ENCODE measurements at places on chromosomes 2 and 18.

- no peak for DNase-seq
Observed at GRCh38 chr2:134926231-134926931, 7.8 kb downstream of the CCNT2 start.

GRCh38 chr2:100303744-100304143 lies 18.6 kb downstream of the LONRF2 start:
- DNase-seq, result no peak

GRCh38 chr2:84862006-84862405 lies 18.9 kb downstream of the TRABD2A start:
- DNase-seq, result no peak

DNA sequence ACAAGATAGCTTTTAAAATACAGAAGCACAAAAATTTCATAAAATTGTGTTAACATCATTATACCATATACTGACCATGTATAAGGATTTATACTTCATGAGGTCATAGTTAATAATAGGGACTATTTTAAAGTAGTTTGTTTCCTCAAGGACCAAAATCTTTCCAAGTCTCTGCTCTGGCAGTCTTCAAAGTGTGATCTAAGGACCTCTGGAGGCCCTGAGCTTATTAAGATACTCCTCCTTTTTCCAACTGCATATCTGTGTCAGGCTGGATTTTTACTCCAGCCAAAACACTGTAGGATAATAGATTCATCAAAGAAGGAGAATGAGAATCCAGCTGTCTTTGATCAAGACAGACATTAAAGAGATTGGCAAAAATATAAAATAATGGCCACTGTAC lies 1.7 kb upstream of the SCYGR2 start:
- no peak for DNase-seq

DNA sequence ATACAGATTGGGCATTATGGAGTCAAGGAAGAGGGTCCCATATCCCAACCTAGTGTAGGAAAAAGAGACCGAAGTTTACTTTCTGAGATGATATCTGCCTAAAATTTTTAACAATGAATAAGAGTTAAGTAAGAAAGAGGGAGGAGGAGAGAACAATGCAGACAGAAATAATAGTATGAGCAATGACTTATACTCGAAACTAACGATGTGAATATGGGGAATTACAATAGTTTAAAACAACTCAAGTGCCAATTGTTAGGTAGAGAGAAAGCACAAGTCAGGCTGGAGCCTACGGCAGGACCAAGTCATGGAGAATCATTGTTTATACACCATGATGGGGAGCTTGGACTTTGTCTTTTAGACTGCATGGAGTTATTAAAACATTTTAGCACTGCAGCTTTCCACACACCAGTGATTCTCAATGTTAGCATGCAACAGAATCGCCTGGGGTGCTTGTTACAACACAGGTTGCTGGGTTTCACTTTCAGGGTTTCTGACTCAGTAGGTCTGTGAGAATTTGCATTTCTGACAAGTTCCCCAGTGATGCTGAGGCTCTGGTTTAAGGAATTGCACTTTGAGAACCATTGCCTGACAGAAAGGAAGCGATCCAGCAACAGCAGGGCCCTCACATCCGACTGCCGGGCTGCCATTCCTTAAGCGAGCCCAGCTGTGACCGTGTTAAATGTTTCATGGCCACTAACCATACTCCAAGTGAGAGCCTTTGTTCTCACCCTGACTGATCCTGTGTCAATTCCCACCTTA lies 511.2 kb downstream of the DCDC2C start:
- no peak for DNase-seq

GRCh38 chr18:28168725-28169124 lies 8.2 kb downstream of the CDH2 start:
- no peak for DNase-seq

DNA sequence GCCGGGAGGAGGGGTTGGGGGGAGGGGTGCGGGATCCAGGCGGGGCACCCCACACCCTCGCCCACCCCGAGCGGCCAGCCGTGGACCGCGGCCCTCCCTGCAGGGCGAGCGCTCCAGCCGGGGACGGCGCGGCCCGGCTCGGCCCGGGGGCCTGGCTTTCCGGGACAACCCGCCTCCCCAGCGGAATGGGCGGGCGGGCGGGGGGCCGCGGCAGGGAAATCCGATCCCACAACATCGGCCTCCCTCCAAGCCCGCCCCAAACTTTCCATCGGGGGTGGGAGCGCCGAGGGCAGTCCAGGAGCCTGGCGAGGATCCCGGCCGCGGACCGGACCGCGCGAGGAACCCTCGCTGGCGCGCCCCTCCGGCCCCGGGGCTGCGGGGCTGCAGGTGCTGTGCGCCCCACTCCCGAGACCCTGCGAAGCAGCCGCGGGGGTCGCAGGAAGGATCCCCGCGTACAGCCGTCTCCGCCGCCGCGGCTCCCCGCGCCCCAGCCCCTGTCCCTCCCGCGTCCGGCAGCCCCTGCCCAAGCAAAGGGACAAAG lies 529 bp downstream of the SEMA4C start:
- no peak for DNase-seq

- no peak for DNase-seq
Observed at GRCh38 chr2:46387886-46388515, 90.8 kb downstream of the EPAS1 start.

- no peak for DNase-seq
Observed at GRCh38 chr2:104547221-104547620, 306.7 kb upstream of the POU3F3 start.

GRCh38 chr2:143802871-143803650 lies 673.8 kb downstream of the ARHGAP15 start:
- no peak for DNase-seq

DNA sequence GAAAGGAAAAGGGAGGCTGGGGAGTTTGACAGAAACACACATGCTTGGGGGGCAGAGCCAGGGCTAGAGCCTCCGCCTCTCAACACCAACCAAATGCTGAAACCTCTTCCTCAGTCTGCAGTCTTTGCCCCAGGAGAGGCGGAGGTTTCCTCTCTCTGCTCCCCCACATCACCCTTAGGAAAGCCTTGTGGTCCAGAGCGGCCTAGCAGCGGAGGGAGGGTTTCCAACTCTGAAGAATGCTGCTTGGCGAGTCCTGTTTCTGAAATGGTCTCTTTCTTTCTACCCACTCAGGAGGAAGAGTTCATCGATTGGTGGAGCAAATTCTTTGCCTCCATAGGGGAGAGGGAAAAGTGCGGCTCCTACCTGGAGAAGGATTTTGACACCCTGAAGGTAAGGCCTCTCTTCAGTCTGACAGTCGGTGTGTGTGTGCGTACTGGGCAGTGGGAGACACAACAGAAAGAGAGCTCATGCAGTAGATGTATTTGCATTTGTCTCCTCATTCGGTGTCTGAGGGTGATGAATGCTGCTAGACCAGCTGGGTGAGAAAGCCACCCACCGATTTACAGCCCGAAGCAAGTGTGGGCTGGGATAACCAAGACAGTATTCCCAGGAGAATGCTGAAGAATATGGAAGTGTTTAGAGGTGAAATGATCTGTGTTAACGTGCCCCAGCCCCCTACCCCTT lies 190.5 kb downstream of the DYSF start:
- no peak for DNase-seq

DNA sequence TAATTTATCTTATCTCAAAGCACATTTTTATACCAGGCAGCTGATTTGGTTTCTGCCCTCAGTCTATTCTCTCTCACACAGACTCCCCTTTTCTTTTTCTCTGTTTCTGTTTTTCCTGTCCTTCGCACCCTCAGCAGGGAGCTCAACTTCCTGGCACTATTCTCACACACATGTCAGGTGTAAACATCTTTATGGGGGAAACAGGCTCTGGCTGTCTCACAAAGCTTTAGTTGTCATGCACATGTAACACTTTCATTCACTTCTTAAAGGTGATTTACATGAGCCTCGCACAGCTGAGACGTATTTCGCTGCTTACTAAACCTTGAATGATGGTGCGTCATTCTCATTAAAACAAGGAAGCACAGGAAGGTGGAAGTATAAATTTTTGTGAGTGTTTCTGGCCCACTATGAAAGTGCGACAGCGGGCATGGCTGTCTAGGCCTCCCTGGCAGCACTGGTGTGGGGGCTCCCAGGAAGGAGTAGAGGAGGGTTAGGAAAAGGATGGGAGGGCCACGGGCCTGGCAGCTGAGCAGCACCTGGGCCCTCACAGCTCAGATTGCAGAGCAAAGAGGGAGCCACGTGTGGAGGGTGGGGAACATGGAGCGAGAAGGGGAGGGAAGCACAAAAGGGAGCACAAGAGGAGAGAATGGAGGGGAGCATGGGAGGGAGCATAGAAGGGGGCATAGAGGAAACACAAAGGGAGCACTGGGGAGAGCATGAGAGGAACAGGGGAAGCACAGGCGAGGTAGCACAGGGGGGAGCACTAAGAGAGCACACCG lies 46.2 kb upstream of the SNTG2 start:
- no peak for DNase-seq

GRCh38 chr2:191620144-191620543 lies 57.8 kb upstream of the NABP1 start:
- DNase-seq, result no peak

- no peak for DNase-seq
Observed at GRCh38 chr2:64477037-64477436, 23.1 kb downstream of the LGALSL start.

DNA sequence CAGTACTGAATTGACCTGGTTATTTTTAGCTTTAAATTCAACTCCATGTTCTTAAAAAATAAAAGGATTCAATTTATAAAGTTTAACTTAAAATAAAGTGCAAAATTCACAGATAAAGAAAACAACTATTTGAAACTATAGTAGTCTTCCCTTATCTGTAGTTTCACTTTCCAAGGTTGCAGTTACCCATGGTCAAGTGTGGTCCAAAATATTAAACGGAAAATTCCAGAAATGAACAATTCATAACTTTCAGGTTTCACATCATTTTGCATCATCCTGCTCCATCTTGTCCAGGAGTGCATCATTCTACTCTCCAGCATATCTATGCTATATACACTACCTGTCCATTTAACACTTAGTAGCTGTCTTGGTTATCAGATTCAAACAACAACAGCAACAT lies 54.5 kb upstream of the ZNF804A start:
- DNase-seq, result no peak

GRCh38 chr2:241629762-241630435 lies 7.1 kb downstream of the THAP4 start:
- no peak for DNase-seq

- DNase-seq, result no peak
Observed at GRCh38 chr2:8268172-8268783, 413.6 kb upstream of the ID2 start.

GRCh38 chr2:236768393-236769140 lies 198.9 kb downstream of the ACKR3 start:
- DNase-seq, result no peak

- DNase-seq, result no peak
Observed at GRCh38 chr2:121536850-121537557, 6.3 kb downstream of the RNU4ATAC start.

GRCh38 chr2:225052703-225053102 lies 10.4 kb upstream of the DOCK10 start:
- no peak for DNase-seq

DNA sequence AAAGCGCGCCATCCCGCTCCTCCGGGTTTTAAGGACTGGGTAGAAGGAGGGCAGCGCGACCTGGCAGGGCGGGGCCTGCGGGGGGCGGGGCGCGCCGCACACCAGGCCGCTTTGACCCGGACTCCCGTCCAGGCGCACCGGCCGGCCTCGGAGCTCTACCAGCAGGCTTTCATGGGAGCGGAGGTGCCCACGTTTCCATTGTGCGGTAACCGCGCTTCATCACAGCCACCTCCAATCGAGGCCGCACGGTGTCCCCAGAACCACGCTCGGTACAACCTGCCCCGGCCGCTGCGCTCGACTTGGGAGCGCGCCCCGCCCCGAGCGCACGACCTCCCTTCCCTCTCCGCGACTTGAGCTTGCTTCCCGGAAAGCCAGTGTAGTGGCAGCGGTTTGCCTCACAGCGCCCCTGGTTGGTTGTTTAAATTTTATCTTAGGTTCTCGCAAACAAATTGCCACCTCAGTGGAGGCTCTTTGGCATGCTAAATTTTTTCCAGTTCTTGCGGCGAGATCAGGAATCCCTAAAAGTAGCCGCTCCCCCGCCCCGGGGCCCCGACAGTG lies 280 bp upstream of the CYP1B1 start:
- no peak for DNase-seq

DNA sequence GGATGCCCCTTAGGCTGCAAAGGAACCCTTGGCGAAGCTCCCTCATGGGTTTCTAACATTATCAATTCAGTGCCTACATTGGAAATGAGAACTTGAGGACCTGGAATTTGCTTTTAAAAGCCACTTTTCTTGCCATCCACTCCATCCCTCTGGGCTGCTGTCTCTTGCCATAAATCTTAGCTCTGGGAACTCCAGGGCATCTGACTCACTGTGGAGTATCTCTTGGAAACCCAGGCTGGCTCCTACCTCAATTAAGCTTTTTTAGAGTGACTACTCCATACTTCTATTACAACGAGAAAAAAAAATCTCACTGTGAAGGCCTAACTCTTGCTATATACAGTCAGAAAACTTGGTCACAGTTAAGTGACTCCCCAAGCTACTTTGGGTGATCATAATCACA lies 227.2 kb upstream of the SETBP1 start:
- no peak for DNase-seq

DNA sequence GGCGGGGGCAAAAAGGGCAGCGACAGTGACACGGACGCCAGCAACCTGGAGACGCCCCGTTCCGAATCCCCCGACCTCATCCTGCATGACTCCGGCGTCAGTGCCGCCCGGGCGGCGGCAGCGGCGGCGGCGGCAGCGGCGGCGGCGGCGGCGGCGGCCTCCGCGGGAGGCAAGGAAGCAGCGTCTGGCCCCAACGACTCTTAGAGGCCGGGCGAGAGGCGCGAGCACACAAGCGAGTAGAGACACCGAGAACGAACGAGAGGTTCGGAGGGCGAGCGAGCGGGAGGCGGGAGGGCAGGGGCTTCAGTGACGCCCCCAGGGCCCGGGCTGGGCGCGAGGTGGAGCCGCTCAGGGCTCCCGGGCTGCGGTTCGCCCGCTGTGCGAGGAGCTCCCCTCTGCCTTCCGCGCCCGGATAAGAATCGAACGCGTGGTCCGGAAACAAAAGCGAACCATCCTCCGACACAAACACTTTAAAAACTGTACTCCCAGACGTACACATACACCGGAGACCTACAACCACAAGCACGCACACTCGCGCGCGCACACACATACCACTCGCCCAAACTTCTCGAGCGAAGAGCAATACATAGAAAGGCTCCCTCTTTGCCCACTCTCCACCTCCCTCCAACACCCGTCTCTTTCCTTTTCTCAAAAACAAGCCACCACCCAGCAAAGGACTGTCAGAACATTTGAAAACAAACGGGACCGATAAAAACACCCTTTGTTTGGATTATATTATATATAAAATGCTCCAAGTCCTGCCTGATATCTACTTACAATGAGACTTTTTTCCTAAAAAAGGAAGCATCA lies 2.8 kb downstream of the SP9 start:
- DNase-seq, result no peak

GRCh38 chr2:171407030-171407675 lies 26.6 kb downstream of the METTL8 start:
- no peak for DNase-seq

DNA sequence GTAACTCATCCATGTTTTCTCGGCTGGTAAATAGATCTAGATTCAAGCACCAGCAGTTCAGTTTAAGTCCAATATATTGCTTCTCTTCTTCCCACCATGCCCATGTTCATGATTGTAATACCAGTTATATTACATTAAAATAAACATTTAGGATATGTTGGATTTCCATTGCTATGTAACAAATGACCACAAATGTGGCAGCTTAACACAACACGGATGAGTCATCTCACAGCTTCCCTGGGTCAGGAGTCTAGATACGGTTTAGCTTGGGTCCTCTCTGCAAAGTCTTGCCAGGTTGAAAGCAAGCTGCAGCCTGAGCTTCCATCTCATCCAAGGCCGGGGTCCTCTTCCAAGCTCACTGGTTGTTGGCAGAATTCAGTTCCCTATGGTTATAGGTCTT lies 39.4 kb upstream of the SMAD2 start:
- no peak for DNase-seq

All from C1 segment of cervical spinal cord (tissue), 14 donors.